Left ventricle myocardium inferior (tissue), 1 donor: ENCODE measurements at places on chromosomes 2 and 18. TPM values are rescaled to one million over a fixed set of nuclear protein-coding genes. Genes with fewer than 3 reads are reported as not detected.

Gene METTL8
- total RNA-seq, result 10.4 TPM

Gene GNAL
- total RNA-seq, result 1.1 TPM

Gene CD207
- total RNA-seq, result not detected

Gene SPATA3
- not detected for total RNA-seq

Gene COL3A1
- total RNA-seq, result 98.5 TPM

Gene ARHGEF33
- total RNA-seq, result 0.14 TPM

Gene ITPRIPL1
- 0.47 TPM for total RNA-seq

Gene IL36A
- not detected for total RNA-seq

Gene DSC3
- total RNA-seq, result not detected

DNA sequence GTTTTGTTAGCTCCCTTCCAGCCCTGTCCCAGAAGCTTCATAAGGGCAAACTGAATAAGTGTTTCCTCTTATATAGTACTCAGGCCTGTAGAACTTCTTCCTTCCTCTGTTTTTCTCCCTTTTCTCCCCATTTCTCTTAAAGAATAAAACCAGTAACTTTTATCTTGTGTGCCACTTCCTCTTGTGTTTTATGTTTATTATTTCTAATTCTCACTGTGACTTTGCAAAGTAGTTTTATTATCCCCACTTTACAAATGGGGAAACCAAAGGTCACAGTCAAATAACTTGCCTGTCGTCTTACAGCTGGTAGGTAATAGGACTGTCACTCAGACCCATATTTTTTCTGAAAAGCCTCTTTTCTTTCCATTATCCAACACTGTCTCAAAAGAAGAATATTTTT is 42.4 kb downstream of the RBBP8 start:
- no peak for DNase-seq

GRCh38 chr2:238176613-238177012 is 17.8 kb downstream of the ERFE start:
- no peak for DNase-seq

DNA sequence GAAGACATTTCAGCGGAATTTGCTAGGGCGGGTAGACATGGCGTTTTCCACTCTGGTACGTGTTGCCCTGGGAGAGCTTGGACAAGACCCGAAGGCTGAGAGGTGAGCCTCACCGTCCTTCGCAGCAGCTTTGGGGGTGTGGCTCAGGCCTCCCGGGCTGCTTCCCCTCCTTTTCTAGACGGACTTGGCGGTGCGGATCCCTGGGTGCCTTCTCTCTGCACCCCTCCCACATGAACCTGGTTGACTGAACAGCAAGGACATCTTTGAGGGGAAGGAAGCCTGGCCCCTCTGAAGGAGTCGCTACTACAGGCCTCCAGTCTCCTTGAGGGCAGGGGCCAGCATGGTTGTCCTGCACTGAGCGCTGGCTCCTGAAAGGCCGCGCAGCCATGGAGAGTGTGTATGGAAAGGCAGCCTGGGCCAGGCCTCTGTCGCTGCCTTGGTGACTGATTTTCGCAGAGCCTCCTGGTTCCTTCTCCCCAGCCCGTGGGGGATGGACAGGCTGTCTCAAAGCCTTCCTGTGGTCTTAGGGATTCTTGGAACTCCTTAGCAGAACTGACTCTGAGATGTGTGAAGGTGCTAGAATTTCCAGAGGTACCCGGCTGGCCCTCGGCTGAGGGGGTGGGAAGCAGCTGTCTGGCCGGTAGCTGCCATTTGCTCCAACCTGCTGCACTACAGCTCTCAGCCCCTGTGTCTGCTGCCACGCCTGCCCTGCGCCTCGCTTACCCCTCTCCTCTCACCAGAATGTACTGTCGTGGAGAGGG is 9.9 kb downstream of the CNNM4 start:
- DNase-seq, result no peak

DNA sequence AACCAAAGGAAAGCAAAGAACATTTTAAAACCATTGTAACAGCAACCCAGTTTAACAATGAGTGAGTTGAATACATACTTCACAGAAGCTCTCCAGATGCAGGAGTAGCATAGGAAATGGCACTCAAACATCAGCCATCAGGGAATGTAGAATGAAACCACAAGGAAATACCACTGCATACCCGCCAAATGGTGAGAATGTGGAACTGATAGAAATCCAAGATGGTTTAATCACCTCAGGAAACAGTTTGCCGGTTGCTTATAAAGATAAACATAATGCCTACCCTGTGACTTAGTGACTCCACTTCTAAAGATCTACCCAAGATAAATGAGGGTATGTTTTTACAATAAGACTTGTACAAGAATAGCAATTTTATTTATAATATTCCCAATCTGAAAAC is 132.0 kb downstream of the GALNT1 start:
- DNase-seq, result no peak

DNA sequence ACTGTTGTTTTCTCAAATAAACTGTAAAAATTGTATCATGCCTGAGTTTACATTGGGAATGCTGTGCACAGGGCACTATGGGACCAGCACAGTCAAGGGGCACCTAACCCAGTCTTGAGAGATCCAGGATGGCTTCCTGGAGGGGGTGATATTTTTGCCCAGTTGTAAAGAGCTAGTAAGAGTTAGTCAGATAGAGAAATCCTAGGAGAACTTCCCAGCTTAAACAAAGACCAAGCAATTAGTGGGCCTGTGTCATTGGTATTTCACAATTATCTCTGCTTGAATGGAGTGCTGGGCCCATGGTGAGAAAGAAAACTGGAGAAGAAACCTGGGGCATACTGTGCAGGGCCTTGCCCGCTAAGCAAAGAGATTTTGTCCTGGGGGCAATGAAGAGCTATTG is 12.2 kb downstream of the XDH start:
- DNase-seq, result no peak

DNA sequence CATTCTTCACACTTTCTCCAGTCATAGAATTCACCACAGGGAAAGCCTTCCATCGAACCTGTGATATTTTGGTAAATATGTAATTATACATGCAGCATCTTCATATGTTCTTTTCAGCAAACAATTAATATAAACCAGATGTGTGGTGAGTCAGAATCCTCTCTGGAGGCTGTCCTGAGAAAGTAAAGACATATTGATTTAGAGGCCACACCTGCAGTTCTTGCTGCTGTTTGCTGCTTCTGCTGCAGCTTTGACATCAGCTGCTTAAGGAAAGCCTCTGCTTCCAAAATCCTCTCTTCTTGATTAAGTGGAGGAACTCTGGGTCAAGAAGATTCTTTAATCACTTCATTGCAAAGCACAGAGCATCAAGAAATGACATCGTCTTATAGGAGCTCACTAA is 568.8 kb upstream of the ZEB2 start:
- no peak for DNase-seq

- no peak for DNase-seq
These were observed 32.0 kb downstream of the CENPO start for GRCh38 chr2:24824966-24825882.

GRCh38 chr2:199851883-199852282 is 891 bp upstream of the FTCDNL1 start:
- DNase-seq, result no peak

- DNase-seq, result no peak
These were observed 222.5 kb downstream of the GBX2 start for GRCh38 chr2:235945608-235946140.

GRCh38 chr2:168310580-168310979 is 63.2 kb upstream of the STK39 start:
- DNase-seq, result no peak

GRCh38 chr2:227817850-227818674 is 4.4 kb downstream of the CCL20 start:
- DNase-seq, result peak; percentile 73

GRCh38 chr2:139876321-139876720 is 1096.1 kb upstream of the NXPH2 start:
- no peak for DNase-seq

DNA sequence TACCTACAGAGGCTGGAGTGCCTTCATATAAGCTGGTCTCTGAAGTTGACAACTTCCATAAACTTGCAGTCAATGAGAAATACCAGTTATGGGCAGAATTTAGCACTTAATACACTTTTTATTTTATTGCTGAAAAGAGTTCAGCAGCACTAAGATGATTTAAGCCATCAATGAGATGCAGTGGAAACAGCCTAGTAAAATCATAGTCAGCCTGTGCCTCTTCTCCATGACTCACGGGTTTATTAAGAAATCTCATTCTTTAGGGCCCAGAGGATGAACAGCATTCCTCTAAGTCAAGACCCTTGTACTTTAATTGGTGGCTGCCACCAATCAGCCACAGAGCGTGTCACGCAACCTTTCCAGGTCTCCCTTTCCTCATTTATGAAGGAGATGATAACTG is 1357.9 kb upstream of the CELF4 start:
- no peak for DNase-seq

GRCh38 chr2:207938886-207939285 is 86.4 kb downstream of the PLEKHM3 start:
- DNase-seq, result no peak

DNA sequence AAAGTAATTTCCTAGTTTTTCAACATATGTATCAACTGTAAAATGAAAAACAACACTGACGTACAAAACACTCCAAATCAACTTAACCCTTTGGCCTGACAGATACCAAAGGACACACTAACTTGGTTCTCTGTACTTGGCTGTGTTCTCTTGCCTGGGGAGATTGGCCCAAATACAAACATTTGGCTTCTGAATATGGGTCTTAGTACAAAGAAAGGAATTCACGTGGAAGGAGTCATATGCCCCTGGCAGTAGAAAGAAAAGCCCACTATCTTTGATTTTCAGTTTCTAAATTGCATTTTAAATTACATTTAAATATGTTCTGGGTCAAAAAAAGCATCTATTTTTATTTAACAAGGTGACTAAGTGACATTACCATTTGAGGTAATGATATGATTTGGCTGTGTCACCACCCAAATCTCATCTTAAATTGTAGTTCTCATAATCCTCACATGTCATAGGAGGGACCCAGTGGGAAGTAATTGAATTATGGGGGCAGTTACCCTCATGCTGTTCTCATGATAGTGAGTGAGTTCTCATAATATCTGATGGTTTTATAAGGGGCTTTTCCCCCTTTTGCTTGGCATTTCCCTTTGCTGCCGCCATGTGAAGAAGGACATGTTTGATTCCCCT is 153.6 kb upstream of the CCDC195 start:
- DNase-seq, result no peak
